Activated effector memory CD4-positive, alpha-beta T cell treated with anti-CD3 and anti-CD28 coated beads, Interleukin-2, amount 50 U/mL, for 16 hours (primary cell): ENCODE measurements at places on chromosomes 11 and 22.

DNA sequence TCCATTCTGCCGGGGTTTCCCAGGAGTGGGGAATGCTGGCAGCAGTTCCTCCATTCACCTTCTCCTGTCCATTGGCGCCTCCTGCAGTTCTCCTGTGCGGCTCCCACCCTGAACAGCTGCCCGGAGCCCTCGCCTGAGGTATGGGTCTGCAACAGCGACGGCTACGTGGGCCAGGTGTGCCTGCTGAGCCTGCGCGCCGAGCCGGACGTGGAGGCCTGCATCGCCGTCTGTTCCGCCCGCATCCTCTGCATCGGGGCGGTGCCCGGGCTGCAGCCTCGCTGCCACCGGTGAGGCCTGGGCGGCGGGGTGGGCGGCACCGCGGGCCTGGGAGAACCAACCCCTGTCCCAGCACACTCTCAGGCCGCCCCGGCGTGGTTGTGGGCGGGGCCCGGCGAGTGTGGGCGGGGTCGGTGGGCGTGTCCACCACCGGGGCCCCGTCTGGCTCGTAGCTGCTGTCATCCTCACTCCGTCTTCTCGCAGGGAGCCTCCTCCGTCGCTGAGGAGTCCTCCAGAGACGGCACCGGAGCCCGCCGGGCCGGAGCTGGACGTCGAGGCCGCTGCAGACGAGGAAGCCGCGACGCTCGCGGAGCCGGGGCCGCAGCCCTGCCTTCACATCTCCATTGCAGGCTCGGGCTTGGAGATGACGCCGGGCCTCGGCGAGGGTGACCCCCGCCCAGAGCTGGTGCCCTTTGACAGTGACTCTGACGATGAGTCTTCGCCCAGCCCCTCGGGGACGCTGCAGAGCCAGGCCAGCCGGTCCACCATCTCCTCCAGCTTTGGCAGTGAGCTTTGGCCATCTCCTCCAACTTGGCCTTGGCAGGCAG lies 14.0 kb upstream of the RELT start:
- DNase-seq: no peak

- no peak for DNase-seq
Observed at GRCh38 chr11:74008373-74009229, at the start of gene UCP3. Gene UCP3 (minus strand): TSS chr11:74009085. CDS start chr11:74007042, 2,043 bp downstream.

- no peak for DNase-seq
Observed at GRCh38 chr11:25309818-25310217, 813.0 kb downstream of the LUZP2 start.

- DNase-seq: peak; percentile 55
Observed at GRCh38 chr22:46076651-46077339, 73.5 kb upstream of the PPARA start.

GRCh38 chr11:8168485-8169257 lies at the start of gene RIC3:
Gene RIC3 (minus strand): TSS chr11:8169025. CDS start chr11:8168989, 36 bp downstream.
- DNase-seq: peak; percentile 79

- DNase-seq: no peak
Observed at GRCh38 chr22:26169315-26170111, at the start of gene SEZ6L. Gene SEZ6L (plus strand): TSS chr22:26169462. CDS start chr22:26169670, 208 bp downstream.

GRCh38 chr11:95720195-95720594 lies 69.4 kb downstream of the FAM76B start:
- DNase-seq: no peak

DNA sequence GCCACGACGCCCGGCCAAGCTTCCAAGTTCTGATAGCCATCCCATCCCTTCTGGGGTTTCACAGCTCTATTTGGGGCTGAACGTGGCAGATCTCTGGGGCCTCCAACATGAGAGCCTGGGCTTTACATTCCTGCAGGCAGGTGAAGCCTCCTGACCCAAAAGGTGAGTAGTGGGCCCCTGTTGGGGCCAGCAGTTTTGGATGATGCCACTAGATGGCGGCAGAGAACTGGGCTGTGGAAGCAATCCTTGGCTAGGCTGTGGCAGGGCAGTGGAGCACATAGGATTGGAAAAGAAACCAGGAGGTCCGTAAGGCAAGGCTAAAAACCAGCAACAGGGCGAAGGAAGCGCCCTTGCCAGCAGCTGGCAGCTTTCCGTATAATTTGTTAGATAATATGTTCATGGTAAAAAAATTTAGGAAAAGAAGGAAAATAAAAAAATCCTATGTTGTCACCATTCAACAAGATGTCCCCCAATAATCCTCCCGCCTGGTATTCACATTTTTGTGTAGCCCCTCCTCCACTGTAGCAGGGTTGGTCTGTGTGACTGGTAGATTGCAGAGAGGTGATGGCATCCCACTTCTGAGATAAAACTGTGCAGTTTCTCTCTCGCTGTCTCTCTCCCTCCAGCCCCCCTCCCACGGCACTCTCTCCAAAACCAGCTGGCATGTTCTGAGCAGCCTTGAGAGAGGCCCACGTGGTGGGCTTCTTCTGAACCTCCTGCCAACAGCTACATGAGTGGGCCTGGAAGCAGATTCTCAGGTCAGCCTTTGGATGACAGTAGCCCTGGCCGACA lies 43.6 kb upstream of the OR4B1 start:
- DNase-seq: peak; percentile 86

- no peak for DNase-seq
Observed at GRCh38 chr22:50067244-50067643, 9.1 kb upstream of the TTLL8 start.

DNA sequence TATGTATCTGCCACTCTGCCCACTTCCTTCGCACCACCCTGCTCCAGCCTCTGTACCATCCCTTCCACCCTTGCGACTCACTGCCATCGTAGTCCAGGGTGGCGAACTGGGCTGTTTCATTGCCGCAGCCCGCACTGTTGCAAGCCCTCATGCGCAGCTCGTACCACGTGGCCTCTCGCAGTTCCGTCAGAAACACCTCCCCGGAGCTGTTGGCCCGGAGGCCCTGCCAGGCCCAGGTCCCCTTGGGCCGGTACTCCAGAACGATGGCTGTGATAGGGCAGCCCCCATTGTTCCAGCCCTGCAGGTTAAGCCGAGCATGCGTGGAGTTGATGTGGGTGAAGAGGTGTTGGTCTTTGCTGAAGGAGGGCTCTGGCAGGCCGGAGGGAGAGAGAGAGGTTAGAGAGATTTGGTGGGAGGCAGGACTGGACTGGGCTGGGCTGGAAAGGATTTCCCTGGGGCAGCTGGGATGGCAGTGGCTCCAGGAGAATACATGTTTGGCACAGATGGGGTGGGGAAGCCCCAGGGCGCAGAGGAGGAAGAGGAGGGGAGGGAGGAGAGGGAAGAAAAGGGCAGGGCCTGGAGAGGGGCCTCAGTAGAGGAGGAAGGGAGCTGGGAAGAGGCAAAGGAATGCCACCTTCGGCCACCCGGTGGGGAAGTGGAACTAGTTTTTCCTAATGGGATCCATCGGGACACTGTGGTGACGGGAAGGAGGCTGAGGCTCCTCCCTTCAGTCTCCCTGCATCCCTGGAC lies 109.6 kb downstream of the CEP164 start:
- DNase-seq: no peak

- no peak for DNase-seq
Observed at GRCh38 chr11:33021501-33021900, 5.8 kb downstream of the DEPDC7 start.

- DNase-seq: no peak
Observed at GRCh38 chr22:44595841-44596341, 97.9 kb upstream of the RTL6 start.

GRCh38 chr11:134503596-134503995 lies 91.6 kb upstream of the B3GAT1 start:
- DNase-seq: peak; percentile 41

DNA sequence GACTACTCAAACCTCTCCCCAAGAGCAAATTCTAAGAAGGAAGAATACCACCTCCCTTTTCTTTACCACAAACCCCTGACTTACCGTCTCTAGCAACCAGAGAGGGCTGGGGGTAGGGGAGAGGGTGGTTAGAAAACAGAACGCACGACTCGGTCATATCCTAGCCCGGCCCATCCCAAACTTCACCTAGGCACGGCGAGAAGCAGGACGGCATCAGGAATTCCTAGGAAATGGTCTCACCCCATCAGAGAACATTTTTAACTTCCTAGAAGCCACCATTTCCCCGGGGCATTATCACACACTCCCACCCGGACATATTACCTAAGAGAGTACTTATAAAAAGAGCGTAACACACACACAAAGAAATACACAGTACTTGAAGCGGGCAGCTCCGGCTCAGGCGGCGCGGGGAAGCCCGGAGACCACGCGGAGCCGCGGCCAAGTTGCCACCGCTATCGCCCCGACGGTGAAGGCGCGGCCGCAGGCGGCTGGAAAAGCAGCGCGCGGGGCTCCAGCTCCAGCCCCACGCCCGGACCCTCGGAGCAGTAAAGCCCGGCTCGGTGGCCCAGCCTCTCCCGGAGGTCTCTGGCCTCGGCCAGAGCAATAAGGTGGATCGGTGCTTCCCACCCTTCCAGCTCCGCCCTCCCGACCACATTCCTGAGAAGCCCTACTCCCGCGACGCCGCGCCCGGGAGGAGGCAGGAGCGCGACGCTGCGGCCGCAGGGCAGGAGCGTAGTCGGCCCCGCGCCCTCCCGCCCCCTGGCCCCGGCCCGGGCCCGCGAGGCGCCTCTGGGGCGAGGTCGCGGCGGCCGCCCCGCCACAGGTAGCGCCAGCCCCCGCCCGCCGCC lies 878 bp downstream of the RRAS2 start:
- DNase-seq: peak; percentile 74

DNA sequence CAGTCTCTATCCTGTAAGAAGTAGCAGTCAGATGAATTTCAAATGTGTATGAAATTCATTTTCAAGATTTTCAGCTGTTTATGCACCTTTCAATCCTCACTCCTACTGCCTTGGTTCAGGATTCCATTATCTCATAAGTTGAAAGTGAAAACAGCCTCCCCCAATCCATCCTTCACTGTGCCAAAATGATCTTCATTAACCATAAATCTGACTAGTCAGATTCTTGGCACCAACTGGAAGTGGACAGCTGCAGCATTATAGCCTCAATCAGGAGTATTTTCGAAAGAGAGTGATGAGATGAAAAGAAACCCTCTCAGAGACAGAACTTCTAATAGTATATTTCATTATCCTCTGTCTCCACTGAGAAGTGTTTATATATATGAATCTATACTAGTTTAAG lies 365.3 kb upstream of the PDGFD start:
- DNase-seq: no peak

GRCh38 chr11:3936517-3936916 lies 81.1 kb downstream of the STIM1 start:
- DNase-seq: no peak

DNA sequence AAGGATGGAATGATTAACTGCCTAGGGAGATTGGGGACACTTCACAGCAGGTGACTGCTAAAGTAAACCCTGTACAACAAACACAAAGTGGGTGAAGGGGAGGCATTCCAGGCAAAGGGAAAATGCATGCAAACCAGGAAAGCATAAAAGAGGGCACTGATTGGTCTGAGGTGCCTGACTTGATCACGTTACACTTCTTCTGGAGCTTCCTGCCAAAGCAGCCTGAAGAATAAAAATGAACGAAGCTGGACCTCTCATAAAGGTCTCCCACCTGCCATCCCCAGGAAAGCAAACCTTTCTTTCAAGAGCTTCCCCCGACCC lies 46.7 kb upstream of the SCUBE2 start:
- DNase-seq: no peak

- DNase-seq: no peak
Observed at GRCh38 chr11:10683429-10683828, 10.1 kb downstream of the IRAG1 start.

DNA sequence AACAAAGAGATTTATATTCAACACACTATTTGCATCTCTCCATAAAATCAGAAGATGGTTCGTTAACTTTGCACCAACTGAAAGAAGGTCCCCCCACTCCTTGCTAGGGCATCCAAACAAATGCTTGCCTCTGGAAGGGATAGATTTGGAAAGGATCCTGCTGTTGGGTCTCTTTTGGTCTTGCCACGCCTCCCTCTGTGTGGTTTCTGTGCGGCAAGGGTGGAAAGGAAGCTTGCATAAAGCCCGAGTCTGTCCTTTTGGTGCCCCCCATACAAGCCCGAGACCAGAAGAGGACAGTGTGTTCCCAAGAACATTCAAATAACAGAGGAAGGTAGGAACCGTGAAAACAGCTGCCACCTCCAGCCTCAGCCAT lies 15.1 kb downstream of the SCGB1A1 start:
- no peak for DNase-seq

- no peak for DNase-seq
Observed at GRCh38 chr11:64400667-64401066, 41.7 kb downstream of the RPS6KA4 start.

- DNase-seq: no peak
Observed at GRCh38 chr22:47788461-47788860, 1026.0 kb downstream of the TBC1D22A start.

DNA sequence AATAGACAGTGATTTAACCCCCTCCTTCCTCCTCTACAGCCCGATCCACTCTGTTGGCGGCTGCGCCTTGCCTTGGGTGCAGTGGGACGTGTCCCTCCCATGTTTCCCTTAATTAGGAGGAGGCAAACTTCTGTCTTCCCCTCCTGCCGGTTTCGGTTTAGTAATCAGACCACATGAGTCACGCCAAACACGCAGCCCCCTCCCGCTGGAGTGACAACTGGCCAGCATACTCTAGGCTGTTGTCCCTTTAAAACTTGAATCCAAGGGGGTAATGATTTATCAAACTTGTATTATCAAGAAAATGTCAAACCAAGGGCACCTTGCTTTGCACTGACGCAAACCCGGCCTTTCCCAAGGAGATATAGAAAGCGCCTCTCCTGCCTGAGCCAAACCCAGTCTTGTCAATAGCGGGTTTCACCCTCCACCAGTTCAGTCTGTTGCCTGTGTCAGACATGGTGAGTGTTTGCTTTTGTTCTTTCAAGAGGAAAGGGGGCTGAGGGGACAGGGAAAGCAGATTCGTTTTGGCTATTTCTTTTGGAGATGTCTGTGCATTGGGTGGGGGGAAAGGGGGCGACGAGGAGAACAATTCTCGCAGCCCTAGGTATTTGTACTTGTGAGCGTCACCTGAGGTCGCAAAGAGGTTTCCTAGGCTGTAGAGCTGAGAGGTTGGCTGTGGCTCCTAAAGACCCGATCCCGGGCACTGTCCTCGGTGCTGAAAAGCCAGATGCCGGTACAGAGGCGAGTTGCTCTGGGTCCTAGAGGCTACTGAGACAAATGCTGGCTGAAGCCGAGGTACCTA lies at the start of gene SLC6A5:
Gene SLC6A5 (plus strand): TSS at position 388 of the 799 bp plus-strand sequence. CDS start 65 bp downstream, at position 453.
- no peak for DNase-seq

DNA sequence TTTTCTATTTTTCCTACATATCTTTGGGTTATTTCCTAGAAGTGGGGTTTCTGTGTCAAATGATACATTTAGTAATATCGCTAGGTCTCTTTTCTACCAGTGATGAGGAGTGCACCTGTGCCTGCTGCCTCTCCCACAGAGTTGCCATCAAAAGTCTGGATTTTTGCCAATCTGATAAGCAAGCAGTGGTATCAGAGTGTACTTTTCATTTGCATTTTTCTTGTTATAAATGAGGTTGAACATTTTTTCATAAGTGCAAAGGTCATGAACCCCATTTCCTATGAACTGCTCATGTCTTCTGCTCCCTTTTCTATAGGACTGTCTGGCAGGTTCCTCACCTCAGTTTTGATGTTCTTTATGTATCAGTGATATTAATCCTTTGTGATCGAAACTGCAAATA lies 1.7 kb downstream of the TRPM5 start:
- DNase-seq: no peak
